ENCODE measurements at places on chromosomes 16 and 17.

DNA sequence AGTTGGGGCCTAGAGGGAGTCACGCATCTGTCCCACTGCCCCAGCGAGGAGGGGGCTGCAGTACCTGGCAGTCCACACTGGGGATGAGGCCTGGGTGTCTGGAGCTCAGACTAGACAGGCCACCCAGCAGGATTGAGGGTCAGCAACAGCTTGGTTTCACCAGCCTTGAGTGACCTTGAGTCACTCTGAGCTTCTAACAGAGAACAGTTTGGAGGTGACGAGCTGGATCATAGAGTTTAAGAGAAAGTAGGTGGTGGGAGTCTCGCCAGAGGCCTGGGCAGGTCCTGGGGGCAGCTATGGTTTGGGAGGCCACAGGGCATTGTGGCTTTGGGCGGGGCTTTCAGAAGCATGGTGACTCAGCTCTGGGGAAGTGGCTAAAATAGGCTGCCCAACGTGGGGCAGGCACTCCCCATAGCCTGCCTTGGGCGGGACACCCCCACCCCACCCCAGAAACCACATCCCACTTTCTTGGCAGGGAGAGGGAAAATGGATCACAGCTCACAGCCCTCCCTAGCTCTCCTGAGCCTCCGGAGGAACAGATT, 20.5 kb downstream of the CDC42EP4 start:
- DNase-seq, result peak; percentile 97

DNA sequence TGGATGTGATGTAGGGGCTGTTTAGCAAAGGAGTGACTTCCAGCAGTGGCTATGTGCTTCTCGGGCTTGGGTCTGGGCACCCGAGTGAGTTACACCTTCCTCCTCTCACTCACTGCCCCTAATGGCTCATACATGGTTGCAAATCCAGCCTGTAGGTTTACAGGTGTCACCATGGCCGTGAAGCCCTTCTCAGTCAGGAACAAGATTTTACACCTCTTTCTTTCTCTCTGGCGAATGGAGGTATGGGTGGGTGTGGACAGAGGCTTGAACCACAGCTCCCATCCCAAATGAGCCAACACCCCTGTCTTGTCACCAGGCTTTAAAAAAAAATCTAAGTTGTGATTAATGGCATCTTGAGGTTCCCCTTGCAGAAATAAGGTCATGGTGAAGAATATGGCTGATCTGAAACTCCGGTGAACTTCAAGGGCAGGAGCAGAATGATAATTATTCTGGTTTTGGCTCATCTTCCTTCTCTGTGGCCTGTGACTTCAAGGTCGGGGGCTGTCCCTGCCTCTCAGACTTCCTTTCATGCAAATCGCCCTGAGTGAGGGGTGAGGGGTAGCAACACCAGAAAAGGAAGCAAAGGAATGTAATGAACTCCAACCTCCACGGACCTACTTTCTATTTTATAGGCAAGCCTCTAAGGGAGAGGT, 331.2 kb downstream of the MAF start:
- DNase-seq, result no peak

DNA sequence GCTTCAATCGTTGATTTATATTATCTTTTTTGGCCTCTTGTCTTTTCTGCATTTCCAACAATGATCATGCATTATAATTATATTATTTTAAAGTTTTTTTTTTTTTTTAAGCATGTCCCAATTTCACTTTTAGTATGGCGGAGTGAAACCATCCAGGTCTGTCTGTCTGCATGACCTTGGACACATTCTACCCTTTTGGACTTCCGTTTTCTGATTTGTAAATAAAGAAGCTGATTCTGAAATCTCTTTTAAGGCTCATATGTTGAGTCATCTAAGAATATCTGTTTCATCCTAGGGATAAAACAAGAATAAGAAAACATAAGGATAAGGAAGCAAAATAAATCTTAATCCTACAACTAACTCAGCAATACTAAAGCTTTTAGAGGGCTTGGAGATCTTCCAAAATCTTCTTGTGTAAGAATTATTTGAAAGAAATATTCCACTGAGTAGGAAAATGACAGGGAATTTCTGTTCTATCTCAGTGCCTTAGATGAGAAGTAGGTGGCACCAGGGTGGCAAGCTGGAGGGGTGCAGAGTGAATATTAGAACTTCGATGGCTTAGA, 195.7 kb upstream of the TOX3 start:
- no peak for DNase-seq

- peak; percentile 60 for DNase-seq
Observed at GRCh38 chr16:23597003-23597756, 1.1 kb upstream of the NDUFAB1 start.

- no peak for DNase-seq
Observed at GRCh38 chr17:49280061-49280460, 49.5 kb upstream of the PHOSPHO1 start.

Data from RPMI7951 (cell line).